Tibial artery (tissue), 4 donors: ENCODE measurements at places on chromosomes 4 and X.

- H3K27ac ChIP-seq: no peak overlapping the region
- no peak for DNase-seq
- H3K36me3 ChIP-seq: no peaks in the 10 kb centered on the region
- H3K4me3 ChIP-seq: no peak overlapping the region
These were observed 49.3 kb downstream of the SORCS2 start for GRCh38 chr4:7241597-7242125.

DNA sequence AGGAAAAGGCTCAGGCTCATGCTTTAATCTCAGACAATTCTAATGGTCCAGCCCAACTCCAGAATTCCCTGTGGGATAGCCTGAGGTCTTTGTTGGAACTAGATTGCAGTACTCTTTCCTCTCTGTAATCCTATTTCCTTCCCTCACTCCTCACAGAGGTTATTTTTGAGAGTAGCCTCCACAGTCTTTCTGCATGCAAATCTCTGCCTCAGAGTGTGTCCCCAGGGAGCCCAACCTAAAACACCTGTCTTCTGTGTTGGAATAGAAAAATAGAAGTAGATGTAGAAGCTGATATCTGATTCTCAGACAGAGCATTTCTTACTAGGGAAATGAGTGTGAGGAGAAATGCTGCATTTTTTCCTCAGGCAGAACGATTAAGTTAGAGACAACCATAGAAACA, 915.5 kb upstream of the EPHA5 start:
- DNase-seq: no peak
- H3K27me3 ChIP-seq: no peaks in the 10 kb centered on the region
- H3K27ac ChIP-seq: no peak overlapping the region
- H3K4me1 ChIP-seq: no peaks in the 10 kb centered on the region
- H3K4me3 ChIP-seq: no peak overlapping the region

DNA sequence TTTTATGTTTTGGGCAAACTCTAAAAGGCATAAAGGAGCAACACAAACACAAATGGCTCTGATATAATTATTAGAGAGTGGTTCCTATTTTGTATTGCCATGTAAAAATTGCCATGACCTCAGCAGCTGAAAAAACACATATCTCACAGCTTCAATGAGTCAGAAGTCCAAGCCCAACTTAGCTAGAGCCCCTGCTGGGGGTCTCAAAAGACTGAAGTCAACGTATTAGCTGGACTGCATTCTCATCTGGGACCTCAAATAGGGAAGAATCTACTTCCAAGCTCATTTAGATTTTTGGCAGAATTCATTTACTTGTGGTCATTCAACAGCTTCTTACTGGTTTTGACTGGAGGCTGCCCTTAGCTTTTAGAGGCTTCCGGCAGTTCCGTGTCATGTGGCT, 47.4 kb downstream of the FREM3 start:
- no peak overlapping the region for H3K27ac ChIP-seq
- no peak for DNase-seq
- no peak overlapping the region for H3K4me3 ChIP-seq
- no peaks in the 10 kb centered on the region for H3K27me3 ChIP-seq
- no peaks in the 10 kb centered on the region for H3K4me1 ChIP-seq

DNA sequence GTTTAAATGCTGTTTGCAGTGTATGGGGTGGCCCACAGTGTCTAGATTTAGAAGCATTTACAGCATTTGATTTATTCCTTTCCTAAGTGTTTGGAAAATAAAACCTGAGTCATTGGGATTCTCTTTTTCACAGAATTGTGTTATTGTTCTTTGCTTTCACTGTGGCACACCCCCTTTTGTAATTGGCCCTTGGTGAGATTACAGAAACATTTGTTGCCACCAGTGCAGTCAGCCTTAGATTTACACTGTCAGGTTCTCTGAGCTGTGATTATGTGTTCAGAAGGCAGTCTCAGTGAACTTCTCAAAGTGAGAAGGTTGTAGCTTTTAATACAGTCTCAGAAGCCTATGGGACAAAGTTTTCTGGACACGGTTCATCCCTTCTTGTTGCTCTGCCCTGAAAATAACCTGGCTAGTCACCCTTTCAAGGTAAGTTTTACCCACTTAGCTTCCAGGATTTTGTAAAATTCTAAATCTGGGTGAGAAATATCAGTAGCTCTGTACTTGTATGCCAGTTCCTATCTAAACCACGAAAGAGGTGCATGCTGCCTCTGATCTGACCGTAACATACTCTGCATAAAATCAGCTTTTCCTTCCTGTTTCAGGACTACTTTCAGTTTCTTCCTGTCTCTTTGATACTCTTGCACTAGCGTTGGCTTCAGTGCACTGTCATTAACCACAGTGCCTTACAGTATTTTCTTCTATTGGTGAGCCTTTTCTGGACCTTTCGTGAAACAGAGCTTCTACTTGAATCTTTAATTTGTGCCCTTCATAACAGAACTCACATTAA, 12.6 kb downstream of the RUFY3 start:
- H3K27me3 ChIP-seq: no peaks in the 10 kb centered on the region
- DNase-seq: no peak
- H3K27ac ChIP-seq: peak overlapping the region; percentile 55
- peaks cover 5% of the 10 kb centered on the region for H3K4me1 ChIP-seq
- peak overlapping the region; percentile 32 for H3K4me3 ChIP-seq

- H3K27ac ChIP-seq: no peak overlapping the region
- DNase-seq: no peak
- no peaks in the 10 kb centered on the region for H3K4me1 ChIP-seq
- no peaks in the 10 kb centered on the region for H3K36me3 ChIP-seq
- no peak overlapping the region for H3K4me3 ChIP-seq
These were observed 670.3 kb downstream of the KCTD8 start for GRCh38 chr4:43778187-43778915.

- H3K36me3 ChIP-seq: no peaks in the 10 kb centered on the region
- H3K27me3 ChIP-seq: no peaks in the 10 kb centered on the region
- H3K4me3 ChIP-seq: no peak overlapping the region
- H3K4me1 ChIP-seq: no peaks in the 10 kb centered on the region
- no peak overlapping the region for H3K27ac ChIP-seq
These were observed 22.1 kb upstream of the DGKK start for GRCh38 chrX:50492720-50493119.

- no peaks in the 10 kb centered on the region for H3K4me1 ChIP-seq
- no peaks in the 10 kb centered on the region for H3K27me3 ChIP-seq
- no peak for DNase-seq
- no peak overlapping the region for H3K4me3 ChIP-seq
- no peaks in the 10 kb centered on the region for H3K36me3 ChIP-seq
- H3K27ac ChIP-seq: no peak overlapping the region
These were observed 1720.2 kb downstream of the PCDH7 start for GRCh38 chr4:32440391-32440790.

- no peak overlapping the region for H3K27ac ChIP-seq
- DNase-seq: no peak
- H3K27me3 ChIP-seq: no peaks in the 10 kb centered on the region
- H3K36me3 ChIP-seq: no peaks in the 10 kb centered on the region
- H3K4me1 ChIP-seq: no peaks in the 10 kb centered on the region
These were observed 56.7 kb upstream of the RASSF6 start for GRCh38 chr4:73676861-73677323.

- peak; percentile 19 for DNase-seq
- no peak overlapping the region for H3K27ac ChIP-seq
- no peaks in the 10 kb centered on the region for H3K27me3 ChIP-seq
- no peaks in the 10 kb centered on the region for H3K36me3 ChIP-seq
- no peak overlapping the region for H3K4me3 ChIP-seq
These were observed 260.9 kb upstream of the RPS6KA3 start for GRCh38 chrX:20527558-20528011.

DNA sequence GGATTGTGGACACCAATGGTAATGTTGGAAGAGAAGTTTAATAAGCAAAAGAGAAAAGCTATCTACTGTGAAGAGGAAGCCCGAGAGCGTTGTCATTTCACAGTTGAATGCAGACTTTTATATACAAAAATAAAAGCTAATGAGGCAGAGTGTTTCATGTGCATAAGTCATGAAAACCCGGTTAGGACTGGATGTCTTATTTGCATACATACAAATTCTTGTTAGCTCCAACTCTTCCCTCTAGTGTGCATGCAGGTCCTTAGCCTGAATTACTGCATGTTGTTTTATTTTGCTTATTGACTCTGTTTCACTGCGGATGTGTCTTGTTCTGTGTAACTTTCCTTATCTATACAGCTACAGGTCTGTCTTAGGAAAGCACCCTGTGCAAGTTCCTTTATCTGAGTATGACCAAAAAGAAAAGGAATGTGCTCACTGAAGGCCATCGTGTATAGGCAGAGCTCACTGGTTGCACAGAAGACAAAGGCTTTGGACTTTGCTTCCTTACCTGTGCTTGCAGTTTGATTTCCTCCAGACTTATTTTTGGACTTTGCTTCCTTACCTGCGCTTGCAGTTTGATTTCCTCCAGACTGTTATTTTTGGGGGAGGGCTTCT, 25.1 kb upstream of the UGT2B11 start:
- no peaks in the 10 kb centered on the region for H3K4me1 ChIP-seq
- no peak overlapping the region for H3K27ac ChIP-seq
- H3K27me3 ChIP-seq: no peaks in the 10 kb centered on the region
- no peak overlapping the region for H3K4me3 ChIP-seq
- no peaks in the 10 kb centered on the region for H3K36me3 ChIP-seq

- no peaks in the 10 kb centered on the region for H3K4me1 ChIP-seq
- no peak overlapping the region for H3K4me3 ChIP-seq
- no peak overlapping the region for H3K27ac ChIP-seq
- no peaks in the 10 kb centered on the region for H3K27me3 ChIP-seq
- DNase-seq: no peak
These were observed 22.4 kb downstream of the TMEM33 start for GRCh38 chr4:41957634-41958033.

GRCh38 chrX:47771473-47771872, 65.2 kb upstream of the ZNF81 start:
- H3K36me3 ChIP-seq: no peaks in the 10 kb centered on the region
- H3K27me3 ChIP-seq: no peaks in the 10 kb centered on the region
- H3K27ac ChIP-seq: no peak overlapping the region
- H3K4me3 ChIP-seq: no peak overlapping the region
- no peaks in the 10 kb centered on the region for H3K4me1 ChIP-seq

- H3K27ac ChIP-seq: no peak overlapping the region
These were observed 595.1 kb downstream of the STPG2 start for GRCh38 chr4:97548186-97548585.

DNA sequence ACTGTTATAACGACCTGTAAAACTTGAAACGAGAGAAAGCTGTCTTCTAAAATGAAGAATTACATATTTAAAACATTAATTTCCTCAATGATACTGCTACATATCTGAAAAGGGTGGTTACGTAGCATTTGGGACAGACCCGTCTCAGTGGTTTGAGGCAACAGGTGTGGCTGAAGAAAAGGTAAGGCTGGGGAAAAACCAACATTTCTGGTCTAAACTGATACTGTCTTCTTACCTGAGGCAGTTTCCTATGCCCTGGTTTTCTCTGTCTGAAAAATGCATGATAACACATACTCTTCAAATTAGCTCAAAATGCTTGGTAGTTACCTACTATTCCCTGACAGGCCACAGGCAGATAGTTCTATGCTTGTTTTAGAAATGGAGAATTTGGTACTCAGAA, 30.4 kb downstream of the PLS3 start:
- no peak for DNase-seq
- H3K27me3 ChIP-seq: no peaks in the 10 kb centered on the region
- peak overlapping the region; percentile 4 for H3K4me3 ChIP-seq
- no peaks in the 10 kb centered on the region for H3K36me3 ChIP-seq

DNA sequence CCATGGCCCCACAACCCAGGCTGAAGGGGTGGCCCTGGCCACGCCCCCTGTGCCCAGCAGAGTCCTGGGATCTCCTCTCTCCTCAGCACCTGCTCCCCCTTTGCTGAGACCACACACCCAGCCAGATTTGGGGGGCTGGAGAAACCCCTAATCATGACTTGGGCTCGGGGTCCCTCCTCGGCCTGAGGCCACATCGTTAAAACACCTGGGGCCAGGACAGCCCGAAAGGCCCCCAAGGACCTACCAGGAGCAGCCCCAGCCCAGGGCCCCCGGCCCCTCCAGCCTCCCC, 116.7 kb downstream of the FAM53A start:
- no peaks in the 10 kb centered on the region for H3K4me1 ChIP-seq
- H3K4me3 ChIP-seq: no peak overlapping the region
- H3K27me3 ChIP-seq: peaks cover 74% of the 10 kb centered on the region
- H3K36me3 ChIP-seq: no peaks in the 10 kb centered on the region
- DNase-seq: peak; percentile 59
- H3K27ac ChIP-seq: no peak overlapping the region

DNA sequence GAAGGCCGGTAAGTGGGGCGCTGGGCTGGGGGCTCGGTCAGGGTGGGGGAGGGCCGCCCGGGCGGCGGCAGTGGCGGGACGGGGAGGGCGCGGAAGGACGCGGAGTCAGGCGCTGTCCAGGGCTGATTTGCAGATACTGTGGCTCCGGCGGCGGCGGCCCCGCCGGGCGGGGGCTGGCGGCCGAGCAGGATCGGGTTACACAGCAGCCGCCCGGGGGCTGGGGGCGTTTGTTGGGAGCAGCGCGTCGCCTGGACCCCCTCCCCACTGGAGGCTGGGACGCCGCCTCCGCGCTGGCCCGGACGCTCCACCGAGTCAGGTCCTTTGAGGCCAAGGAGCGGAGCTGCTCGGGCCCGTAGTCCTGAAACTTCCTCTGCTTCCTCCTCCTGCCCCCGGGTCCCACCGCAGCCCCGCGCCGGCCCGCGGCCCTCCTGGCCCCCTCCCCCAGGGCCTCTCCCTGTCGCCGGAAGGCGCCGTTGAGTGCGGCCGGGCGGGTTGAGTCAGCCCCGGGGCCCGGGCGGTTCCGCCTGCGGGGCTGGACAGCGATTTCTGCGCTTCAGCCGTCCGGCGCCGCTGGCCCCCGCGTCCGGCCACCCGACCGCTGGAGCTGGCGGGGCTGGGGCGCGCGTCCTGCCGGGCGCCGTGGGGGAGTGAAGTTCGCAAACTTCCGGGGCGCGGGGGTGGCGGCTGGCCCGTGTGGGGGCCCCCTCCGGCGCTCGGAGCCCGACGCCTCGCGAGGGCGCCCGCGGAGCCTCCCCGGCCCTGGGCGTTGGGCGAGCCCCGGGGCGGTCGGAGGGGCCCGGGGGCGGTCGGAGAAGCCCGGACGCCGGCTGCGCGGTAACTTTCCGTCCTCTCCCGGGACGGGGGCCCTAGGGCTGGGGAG, 746 bp downstream of the REST start:
- H3K27me3 ChIP-seq: no peaks in the 10 kb centered on the region
- H3K4me1 ChIP-seq: peaks cover 25% of the 10 kb centered on the region
- peak; percentile 54 for DNase-seq
- H3K36me3 ChIP-seq: no peaks in the 10 kb centered on the region

- DNase-seq: peak; percentile 91
- peaks cover 8% of the 10 kb centered on the region for H3K4me1 ChIP-seq
- peak overlapping the region; percentile 94 for H3K27ac ChIP-seq
- H3K36me3 ChIP-seq: no peaks in the 10 kb centered on the region
- peak overlapping the region; percentile 79 for H3K4me3 ChIP-seq
These were observed 726 bp upstream of the KANTR start for GRCh38 chrX:53093177-53093655.

DNA sequence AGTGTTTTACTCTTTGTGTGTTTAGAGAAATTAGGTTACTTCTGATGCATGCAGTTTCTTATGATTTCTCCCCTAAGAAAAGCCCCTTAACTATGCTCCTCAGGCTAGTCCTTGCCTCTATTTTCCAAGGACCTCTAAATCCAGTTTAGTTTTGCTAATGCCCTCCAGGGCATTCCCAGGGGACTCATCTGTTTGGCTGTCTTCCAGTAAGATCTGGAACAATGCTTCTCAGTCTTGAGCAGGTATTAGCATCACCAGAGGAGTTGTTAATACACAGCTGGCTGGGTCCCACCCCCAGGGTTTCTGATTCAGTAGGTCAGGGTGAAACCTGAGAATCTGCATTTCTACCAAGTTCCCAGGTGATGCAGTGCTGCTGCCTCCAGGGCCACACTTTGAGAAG, 56.9 kb downstream of the OTC start:
- no peaks in the 10 kb centered on the region for H3K27me3 ChIP-seq
- H3K4me1 ChIP-seq: no peaks in the 10 kb centered on the region
- H3K4me3 ChIP-seq: no peak overlapping the region
- DNase-seq: no peak
- H3K27ac ChIP-seq: no peak overlapping the region
- H3K36me3 ChIP-seq: no peaks in the 10 kb centered on the region
